A549 treated with dexamethasone at 1 μM for 4 hours (cell line): ENCODE measurements at places on chromosomes 12 and 14. TPM values are rescaled to one million over a fixed set of nuclear protein-coding genes. Genes with fewer than 3 reads are reported as not detected.

ASIC1 gene
- 4.2 to 6.0 TPM (median 5.9 TPM) in 5 replicates for total RNA-seq

ZDHHC22 gene
- 0.20 to 0.27 TPM (median 0.23 TPM) in 5 replicates for total RNA-seq

TIMELESS gene
- 27.2 to 40.2 TPM (median 36.9 TPM) in 5 replicates for total RNA-seq

SLC6A15 gene
- total RNA-seq, result 3.2 to 5.5 TPM (median 3.9 TPM) in 5 replicates

PTPRR gene
- 0.20 to 0.41 TPM (median 0.27 TPM) in 5 replicates for total RNA-seq

KLRF1 gene
- total RNA-seq, result not detected in 5 replicates

AQP2 gene
- not detected in 5 replicates for total RNA-seq

KRT72 gene
- total RNA-seq, result not detected in 5 replicates

GNPTAB gene
- 10.5 to 17.3 TPM (median 15.7 TPM) in 5 replicates for total RNA-seq

TRIM9 gene
- 9.3 to 17.1 TPM (median 15.5 TPM) in 5 replicates for total RNA-seq
